NCI-H146 (cell line): ENCODE measurements at places on chromosomes 13 and 19.

- DNase-seq: no peak
Measured at GRCh38 chr19:14015524-14016035, 9.5 kb upstream of the RFX1 start.

DNA sequence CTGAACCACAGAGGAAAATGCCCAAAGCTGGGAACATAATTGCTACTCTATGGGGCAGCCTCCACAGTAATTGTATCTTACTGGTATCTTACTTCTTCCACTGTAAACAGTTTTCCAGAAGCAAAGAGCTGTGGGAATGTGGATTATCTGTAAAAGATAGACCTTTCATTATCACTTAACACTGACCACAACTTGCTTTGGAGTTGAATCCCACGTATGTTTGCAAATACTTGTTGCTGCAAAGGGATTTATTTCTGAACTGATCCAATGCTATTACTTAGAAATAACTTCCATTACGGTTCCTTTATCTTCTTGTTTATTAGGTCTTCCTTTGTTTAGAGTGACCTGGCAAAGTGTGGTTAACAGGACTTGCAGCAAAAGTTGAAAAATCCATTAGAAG is 218.1 kb downstream of the KCTD12 start:
- no peak for DNase-seq

GRCh38 chr19:7295912-7296536 is 1.8 kb upstream of the INSR start:
- DNase-seq: no peak

GRCh38 chr13:81986308-81986707 is 1645.4 kb upstream of the SPRY2 start:
- no peak for DNase-seq

DNA sequence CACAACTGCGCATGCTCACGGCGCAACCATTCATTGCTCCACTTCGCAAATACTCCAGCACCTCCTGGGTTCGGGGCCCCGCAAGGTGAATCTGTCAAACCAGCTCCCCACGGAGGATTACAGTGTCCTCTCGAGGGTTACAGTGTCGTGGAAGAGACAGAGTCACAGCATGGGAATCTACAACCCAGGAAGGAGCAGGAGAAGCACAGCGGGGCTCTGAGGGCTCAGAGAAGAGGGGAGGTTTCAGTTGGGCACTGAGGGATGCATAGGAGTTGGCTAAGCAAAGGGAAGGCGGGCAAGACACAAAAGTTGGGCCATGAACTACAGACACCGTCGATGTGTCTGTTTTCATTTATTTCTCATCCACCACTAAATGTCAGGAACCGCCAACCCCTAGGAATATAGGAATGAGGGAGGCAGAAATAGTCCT is 1.0 kb upstream of the GTF2F1 start:
- DNase-seq: no peak

DNA sequence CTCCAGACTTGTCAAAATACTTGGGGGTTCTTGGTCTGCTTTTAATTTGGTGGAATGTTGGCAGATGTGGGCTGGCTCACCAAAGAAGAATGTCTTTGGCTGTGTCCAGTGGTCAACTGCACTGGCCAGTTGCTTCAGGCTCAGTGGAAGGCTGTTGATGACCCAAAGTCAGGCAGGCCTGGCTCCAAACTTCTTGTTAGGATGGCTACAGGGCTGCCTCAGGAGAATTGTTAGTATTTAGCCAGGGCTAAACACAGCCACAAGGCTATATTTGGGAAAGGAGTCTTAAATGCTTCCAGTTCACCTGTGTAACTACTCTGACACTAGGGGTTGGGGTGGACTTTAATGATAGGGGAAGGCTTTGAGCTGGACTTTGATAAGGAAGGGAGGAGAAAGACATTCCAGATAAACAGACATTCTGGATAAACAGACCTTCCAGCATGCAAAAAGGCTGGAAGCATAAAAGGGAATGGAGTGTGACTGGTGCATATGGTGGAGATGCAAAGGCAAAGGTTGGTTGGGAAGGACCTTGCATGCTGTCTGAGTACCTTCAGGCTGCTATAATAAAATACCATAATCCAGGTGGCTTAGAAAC is 116.8 kb downstream of the FOXO1 start:
- DNase-seq: no peak

GRCh38 chr19:37655301-37655688 is at the start of gene ZFP30:
Gene ZFP30, minus strand, starts transcription at chr19:37655465. Its CDS starts 7,643 bp downstream, at chr19:37647822.
- peak; percentile 96 for DNase-seq

DNA sequence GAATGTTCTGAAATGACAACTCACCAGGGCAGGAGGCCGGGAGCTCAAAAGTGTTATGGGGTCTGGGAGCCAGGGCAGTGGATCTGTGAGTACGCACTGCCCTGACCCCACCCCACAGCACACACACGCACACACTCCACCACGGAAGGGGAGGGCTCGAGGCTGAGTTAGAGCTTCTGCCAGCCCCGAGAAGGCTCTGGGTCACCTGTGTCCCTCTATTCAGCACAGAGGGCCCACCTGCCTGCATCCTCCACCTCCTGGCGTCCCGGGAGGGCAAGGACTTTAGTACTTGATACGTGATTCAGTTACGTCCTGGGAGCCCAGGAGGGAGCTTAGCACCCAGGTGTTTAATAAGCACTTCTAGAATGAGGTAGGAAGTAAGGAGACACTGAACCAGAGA is 190.0 kb upstream of the GPR12 start:
- no peak for DNase-seq

DNA sequence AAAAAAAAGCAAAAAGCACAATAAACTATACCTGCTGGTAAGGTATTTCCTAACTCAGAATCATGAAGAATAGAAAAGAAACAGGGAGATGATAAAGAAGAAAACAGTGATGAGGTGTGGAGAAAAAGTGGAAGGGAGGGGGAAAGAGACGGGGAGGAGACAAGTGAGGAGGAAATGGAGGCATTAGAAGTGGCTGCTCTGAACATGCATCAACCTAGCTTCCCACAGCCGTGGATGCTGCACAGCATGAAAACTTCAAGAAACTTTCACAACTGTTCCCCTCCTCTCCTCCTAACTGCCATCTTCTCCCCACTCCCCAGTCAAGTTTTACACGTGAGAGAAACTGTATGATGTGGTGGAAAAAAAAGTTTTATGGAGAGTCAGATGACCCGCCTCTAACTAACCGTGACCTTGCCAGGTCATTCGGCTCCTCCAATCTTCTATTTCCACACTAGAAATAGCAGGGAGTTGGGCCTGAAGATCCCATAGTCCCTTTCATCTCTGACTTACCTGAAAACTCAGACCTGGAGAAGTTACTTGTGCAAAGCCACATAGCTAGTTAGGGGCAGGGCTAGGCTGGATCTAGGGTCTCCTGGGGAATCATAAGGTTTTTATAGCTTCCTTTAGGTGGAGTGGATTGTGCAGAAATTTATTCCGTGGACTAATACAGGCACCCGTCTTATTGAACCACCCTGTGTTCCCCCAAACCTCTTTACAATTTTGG is 461.9 kb downstream of the KLF5 start:
- no peak for DNase-seq

- DNase-seq: peak; percentile 46
Measured at GRCh38 chr13:109500146-109500773, 286.1 kb downstream of the IRS2 start.

- DNase-seq: no peak
Measured at GRCh38 chr13:97256343-97256783, 34.2 kb downstream of the MBNL2 start.

- DNase-seq: no peak
Measured at GRCh38 chr19:47996230-47996727, 1.8 kb downstream of the ELSPBP1 start.

- DNase-seq: no peak
Measured at GRCh38 chr13:66266761-66267160, 963.4 kb downstream of the PCDH9 start.
